Left ventricle myocardium superior (tissue), 1 donor: ENCODE measurements at places on chromosomes 3 and 15. TPM values are rescaled to one million over a fixed set of nuclear protein-coding genes. Genes with fewer than 3 reads are reported as not detected.

- DNase-seq, result no peak
These were observed 1.3 kb downstream of the CTNNB1 start for GRCh38 chr3:41200669-41201021.

DNA sequence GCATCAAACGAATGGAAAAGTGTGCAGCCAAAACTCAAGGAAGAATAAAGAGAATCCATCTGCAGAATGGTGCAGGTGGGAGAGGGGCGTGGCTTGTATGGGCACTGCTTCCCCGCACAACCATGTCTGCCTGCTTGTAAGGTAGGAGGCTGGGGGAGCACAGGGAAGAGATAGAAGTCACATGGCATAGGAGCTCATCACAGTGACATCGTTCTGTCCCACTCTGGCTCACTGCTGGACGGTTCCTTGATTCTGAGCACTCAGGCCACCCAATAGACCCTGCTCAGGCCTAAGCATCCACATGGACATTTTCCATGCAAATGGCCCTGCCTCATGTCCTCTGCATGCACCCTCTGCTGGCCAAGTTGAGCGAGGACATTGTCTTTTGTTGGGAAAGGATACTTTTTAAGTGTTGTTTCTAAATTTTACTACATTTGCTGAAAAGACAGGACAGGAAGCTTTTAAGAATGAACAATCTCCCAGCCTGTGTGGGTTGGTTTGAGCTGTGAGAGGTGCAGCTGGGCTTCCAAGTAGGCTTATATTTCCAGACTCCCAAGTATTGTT lies 3.1 kb downstream of the MYLK start:
- DNase-seq, result no peak

GRCh38 chr3:77041811-77042210 lies 1.9 kb downstream of the ROBO2 start:
- no peak for DNase-seq

GRCh38 chr3:159929171-159930141 lies 59.2 kb upstream of the IL12A start:
- no peak for DNase-seq

DNA sequence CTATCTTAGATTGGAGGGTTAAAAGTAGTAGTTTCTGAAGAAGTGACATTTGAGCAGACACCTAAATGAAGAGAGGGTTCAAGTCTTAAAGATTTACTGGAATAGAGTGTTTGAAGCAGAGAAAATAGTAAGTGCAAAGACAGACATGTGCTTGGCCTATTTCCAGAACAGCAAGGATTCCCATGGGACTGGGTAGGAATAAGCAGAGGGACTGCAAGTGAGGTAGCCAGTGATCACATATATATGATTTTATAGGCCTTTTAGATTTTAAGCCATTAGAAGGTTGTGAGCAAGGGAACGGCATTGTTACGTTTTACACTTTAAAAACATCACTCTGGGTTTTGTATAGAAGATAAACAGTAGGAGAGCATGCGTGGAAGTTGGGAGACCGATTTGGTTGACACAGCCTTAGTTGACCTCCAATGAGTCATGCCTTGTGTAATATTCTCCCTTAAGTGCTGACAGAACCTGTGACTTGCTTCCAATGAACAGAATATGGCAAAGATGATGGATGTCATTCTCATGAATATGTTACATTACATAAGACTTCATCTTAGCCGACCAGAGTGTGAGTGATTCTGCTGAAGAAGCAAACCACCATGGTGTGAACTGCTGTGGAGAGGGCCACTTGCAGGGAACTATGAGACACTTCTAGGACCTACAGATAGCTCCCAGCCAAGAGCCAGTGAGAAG lies 37.1 kb upstream of the SLC4A7 start:
- no peak for DNase-seq

- DNase-seq, result no peak
These were observed 9.8 kb upstream of the OR5K4 start for GRCh38 chr3:98343647-98344507.

DNA sequence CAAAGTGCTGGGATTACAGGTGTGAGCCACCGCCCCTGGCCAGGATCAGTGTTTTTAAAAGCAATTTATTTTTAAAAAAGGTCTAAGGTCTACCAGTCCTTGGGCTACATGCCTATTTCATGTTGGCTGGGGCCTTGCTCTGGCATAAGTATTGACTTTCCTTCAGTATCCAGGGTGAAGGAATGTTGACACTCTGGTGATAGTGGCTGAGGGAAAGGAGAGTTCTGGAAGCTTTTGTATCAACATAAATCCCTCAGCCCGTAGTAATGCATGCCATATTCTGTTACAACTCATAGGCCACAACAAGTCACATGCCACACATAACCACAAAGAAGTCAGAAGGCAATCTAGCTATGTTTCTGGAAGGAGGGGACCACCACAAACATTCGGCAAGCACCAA lies 273.9 kb downstream of the ROBO2 start:
- no peak for DNase-seq

GRCh38 chr3:148531836-148532235 lies 165.9 kb upstream of the AGTR1 start:
- DNase-seq, result no peak

CX3CR1 gene
- 1.7 TPM for total RNA-seq

WNT7A gene
- total RNA-seq, result not detected

ECE2 gene
- total RNA-seq, result not detected

C3orf70 gene
- total RNA-seq, result 1.4 TPM
